Thymus (tissue), 14 donors: ENCODE measurements at places on chromosomes 2 and 18. TPM values are rescaled to one million over a fixed set of nuclear protein-coding genes. Genes with fewer than 3 reads are reported as not detected.

GAREM2 gene
- total RNA-seq: 0.71 TPM

DNA sequence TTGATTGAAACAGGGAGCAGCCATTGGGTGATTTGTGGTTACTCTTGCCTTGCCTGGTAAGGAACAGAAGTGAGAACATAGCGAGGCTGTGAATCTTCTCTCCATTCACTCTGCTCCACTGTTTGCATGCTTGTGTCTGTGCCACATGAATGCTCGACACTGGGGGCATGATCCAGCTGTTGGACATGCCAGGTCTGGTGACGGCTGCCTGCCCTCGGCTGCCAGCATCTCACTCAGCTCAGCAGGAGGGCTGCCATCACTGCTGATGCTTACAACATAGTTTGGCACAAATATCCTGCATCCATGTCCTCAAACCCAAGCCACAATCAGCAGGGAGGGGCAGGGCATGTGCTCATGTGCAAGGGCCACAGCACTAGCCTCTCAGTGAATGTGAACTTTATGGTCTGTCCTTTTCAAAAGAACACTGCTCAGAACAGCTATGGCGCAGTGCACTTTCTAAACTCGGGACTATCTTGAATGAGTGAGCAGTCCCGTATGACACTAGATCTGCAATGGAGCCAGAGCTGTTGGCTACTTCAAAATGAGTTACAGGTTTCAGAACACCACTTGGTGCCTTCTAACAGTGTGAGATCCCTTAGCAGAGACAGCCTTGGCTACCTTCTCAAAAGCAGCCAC, 126.3 kb downstream of the NRP2 start:
- H3K27me3 ChIP-seq: no peaks in the 10 kb centered on the region
- no peaks in the 10 kb centered on the region for H3K4me1 ChIP-seq
- no peak overlapping the region for H3K27ac ChIP-seq
- H3K36me3 ChIP-seq: no peaks in the 10 kb centered on the region
- no peak overlapping the region for H3K4me3 ChIP-seq
- DNase-seq: no peak

- DNase-seq: no peak
- H3K4me3 ChIP-seq: no peak overlapping the region
- no peak overlapping the region for H3K27ac ChIP-seq
- H3K27me3 ChIP-seq: no peaks in the 10 kb centered on the region
- no peaks in the 10 kb centered on the region for H3K4me1 ChIP-seq
Measured at GRCh38 chr18:79529991-79530390, 134.3 kb downstream of the NFATC1 start.

DNA sequence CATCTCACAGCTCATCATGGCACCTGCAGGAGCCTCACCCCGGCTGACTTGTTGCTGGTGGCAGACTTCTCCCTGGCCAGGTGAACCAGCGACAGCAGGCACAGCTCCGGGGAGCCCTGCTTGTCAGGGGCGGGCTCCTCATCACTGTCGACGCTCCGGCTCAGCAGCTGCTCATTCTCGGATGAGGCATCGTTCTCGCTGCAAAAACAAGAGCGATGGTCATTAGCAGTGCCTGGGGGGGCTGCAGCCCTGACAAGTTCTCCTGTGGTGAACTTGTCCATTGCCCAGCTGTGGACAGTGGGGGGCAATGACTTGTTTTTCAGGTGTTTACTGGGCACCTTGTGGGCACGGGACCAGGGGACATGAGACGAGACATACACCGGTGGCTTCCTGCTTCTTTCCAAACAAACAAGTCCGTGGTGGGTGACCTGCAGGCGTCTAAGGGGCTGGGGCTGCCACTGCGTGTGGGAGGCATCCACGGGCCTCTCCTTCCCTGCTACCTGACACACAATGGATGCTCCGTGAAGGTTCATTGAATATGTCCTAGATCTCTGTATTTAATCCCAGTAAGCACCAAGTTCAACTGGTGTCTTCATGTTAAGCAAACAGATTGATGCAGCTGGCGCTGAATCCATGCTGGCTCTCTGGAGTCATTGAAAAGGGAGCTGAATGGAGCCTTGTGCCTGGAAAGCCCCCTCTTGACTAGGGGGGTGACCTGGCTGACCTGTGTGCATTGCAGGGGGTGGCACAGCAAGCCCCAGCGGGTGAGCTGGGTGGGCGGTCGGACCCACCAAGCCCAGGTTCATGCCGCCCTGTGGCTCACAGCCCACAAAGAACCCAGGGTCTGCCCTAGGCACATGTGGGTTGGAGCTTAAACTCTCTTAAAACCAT, 81.0 kb downstream of the EDAR start:
- no peaks in the 10 kb centered on the region for H3K36me3 ChIP-seq
- no peak overlapping the region for H3K27ac ChIP-seq
- DNase-seq: no peak
- no peaks in the 10 kb centered on the region for H3K27me3 ChIP-seq
- no peaks in the 10 kb centered on the region for H3K4me1 ChIP-seq
- H3K4me3 ChIP-seq: no peak overlapping the region

GRCh38 chr2:28343184-28343942, 49.3 kb upstream of the FOSL2 start:
- H3K36me3 ChIP-seq: no peaks in the 10 kb centered on the region
- no peaks in the 10 kb centered on the region for H3K27me3 ChIP-seq
- no peak overlapping the region for H3K27ac ChIP-seq

GRCh38 chr2:118929059-118929458, 12.9 kb upstream of the MARCO start:
- DNase-seq: no peak
- no peaks in the 10 kb centered on the region for H3K27me3 ChIP-seq
- no peak overlapping the region for H3K4me3 ChIP-seq

DNA sequence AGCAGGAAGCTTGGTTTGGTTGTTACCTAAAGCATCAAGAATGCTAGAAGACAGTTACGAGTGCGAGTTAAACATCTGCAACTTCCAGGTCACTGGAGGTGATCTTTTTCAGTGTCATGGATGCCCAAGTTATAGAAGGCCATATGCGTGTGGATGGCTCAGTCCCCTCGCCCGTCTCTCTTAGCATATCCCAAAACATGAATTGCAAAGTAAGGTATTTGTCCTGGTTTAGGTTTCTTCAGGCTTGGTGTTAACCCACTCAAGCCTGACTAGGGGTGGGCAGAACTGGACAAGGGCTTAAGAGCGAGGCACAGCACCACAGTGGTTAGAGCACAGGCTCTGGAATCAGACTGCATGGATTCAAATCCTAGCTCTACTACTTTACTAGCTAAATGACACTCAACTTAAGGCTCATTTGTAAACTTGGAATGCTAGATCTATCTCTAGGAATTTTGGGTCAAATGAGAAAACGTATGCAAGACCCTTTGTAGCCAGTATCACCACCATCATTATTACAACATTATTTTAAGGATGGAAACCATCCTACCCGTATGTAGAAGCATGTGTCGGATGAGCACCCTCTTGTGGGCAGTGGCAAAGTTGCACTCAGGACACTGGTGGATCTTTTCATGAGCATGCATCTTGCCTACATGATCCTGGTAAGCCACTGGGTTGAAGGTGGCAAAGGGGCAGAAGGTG, 11.2 kb downstream of the ZNF142 start:
- no peak overlapping the region for H3K4me3 ChIP-seq
- no peak overlapping the region for H3K27ac ChIP-seq
- H3K4me1 ChIP-seq: no peaks in the 10 kb centered on the region
- peaks cover 87% of the 10 kb centered on the region for H3K36me3 ChIP-seq
- no peak for DNase-seq
